ENCODE measurements at places on chromosomes 13 and 19. TPM values are rescaled to one million over a fixed set of nuclear protein-coding genes. Genes with fewer than 3 reads are reported as not detected.

DNA sequence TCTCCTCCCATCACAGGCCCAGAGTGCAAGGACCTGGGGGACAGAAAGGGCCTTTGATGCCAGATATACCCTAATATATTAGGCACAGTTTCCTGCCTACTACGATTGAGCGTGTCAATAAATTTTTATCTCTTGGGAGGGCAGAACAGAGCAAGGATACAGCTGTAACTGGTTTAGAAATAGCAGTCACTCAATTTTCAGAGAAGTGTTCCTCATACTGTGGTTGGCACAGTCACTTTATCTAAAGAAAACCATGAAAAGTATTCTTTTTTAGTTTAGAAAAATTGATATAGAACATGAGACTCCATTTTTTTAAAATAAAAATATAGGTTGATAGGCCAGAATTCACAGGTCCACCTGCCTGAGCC lies 460 bp upstream of the ZNF155 start:
- DNase-seq, result no peak

FCER2 gene
- 0.67 TPM for total RNA-seq

RFXAP gene
- 4.0 TPM for total RNA-seq

- no peak for DNase-seq
These were observed 31.3 kb upstream of the SIN3B start for GRCh38 chr19:16797876-16798275.

- no peak for DNase-seq
These were observed 131.3 kb downstream of the STK24 start for GRCh38 chr13:98445340-98446233.

- no peak for DNase-seq
These were observed 12.5 kb upstream of the MZF1 start for GRCh38 chr19:58585442-58586132.

C19orf33 gene
- 2.2 TPM for total RNA-seq

- DNase-seq, result peak; percentile 47
These were observed 15.1 kb downstream of the LILRA5 start for GRCh38 chr19:54297759-54298305.

DNA sequence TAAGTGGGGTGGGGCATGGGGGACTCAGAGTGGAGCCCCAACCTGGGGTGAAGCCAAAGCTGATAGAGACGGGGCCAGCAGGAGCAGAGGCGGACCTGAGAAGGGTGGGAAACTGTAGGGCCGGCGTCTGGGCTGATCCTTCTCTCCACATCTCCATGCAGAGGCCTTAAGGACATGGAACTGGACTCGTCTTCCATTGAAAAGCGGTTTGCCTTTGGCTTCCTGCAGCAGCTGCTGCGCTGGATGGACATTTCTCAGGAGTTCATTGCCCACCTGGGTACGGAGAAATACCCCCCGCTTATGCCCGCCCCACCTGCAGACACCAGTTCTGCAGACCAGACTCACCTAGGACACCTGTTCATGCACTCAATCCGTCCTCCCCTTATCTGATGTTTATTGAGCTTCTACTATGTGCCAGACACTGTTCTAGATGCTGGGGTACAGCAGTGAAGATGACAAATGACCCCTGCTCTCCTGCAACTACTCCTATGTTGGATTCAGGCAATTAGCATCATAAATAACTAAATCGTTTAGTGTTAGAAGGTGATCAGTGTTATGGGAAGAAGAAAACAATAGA lies 74.1 kb downstream of the RYR1 start:
- no peak for DNase-seq

GRCh38 chr19:798415-799075 lies 1.3 kb downstream of the PTBP1 start:
- DNase-seq, result no peak

DNA sequence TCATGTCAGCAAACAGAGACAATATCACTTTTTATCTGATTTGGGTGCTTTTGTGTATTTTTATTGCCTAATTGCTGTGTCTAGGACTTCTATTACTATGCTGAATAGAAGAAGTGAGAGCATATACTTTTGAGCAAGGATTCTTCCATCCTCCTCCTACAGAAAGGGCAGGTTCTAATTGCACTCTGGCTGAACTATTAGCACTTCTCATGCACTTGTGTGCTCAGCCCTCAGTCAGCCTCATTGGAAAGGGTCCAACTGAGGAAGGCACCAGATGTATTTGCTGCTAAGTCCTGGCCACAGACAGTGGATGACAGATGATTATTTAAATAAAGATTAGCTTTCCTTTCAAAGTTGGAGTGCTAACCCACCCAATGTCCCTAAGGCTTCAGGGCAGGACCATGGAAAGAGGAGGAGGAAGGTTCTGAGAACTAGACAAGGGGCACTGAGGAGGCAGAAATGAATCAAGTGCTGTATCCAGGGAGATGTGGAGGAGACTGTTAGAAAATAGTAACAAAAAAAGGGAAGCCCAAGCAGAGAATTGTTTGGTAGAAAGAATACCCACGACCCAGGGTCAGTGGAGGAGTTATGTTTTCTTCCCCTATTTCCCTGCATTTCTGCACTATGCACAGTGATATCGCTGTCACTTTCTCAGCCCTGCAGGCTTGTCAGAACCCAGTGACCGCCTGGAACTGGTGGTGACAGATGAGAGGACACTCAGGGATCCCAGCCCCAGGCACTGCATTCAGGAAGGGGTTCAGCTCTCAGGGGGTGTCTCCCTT lies 8.0 kb downstream of the LILRB4 start:
- DNase-seq, result no peak

GRCh38 chr19:30760014-30760413 lies 387.8 kb downstream of the ZNF536 start:
- DNase-seq, result no peak

DNA sequence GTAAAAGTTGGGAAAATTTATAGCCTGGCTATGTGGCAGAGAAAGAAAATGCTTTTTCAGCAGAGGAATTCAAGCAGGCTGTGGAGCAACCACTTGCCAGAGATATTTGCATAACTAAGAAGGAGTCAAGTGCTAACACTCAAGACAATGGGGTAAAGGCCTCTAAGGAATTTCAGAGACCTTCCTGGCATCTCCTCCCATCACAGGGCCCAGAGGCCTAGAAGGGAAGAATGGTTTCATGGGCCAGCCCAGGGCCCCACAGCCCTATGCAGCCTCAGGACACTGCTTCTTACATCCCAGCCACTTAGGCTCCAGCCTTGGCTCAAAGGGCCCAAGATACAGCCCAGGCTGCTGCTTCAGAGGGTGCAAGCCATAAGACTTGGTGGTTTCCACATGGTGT lies 14.3 kb downstream of the SLC15A1 start:
- no peak for DNase-seq

GRCh38 chr19:2308114-2308556 lies at the start of gene LINGO3:
Gene LINGO3, minus strand, starts transcription at chr19:2308154. Its CDS starts 16,378 bp downstream, at chr19:2291776.
- no peak for DNase-seq

DNA sequence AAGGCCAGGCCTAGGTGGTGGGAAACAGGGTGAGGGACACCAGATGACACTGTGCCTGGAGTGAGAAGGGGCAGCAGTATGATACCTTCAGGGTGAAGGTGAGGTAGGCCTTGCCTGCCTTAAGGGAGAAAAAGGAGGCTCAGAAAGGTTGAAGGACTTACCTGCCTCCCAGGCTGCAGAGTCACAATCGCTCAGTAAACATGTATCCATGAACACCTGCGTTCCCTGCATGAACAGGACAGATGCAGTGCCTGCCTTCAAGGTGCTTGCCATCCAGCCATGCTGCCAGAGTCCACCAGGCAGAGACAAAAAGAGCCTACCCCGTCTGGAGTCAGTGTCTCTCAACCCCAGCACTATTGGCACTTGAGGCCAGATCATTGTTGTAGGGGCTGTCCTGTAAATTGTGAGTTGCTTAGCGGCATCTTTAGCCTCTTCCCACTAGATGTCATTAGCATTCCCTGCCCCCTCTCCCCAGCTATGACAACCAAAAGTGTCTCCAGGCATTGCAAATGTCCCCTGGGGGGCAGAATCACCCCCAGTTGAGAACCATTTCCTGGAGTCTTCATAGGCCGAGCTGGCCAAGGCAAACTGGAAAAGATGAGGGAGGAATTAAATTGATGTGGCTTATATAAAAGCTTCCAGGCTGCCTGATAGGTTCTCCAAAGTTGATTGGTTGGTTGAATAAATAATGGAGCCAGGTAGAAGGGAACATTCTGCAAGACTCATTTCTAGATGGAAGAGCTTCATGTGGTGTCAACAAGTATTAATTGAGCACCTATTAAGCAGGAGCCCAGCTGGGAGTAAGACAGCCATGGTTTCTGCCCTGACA lies 1.7 kb downstream of the MAP3K10 start:
- DNase-seq, result no peak

DNA sequence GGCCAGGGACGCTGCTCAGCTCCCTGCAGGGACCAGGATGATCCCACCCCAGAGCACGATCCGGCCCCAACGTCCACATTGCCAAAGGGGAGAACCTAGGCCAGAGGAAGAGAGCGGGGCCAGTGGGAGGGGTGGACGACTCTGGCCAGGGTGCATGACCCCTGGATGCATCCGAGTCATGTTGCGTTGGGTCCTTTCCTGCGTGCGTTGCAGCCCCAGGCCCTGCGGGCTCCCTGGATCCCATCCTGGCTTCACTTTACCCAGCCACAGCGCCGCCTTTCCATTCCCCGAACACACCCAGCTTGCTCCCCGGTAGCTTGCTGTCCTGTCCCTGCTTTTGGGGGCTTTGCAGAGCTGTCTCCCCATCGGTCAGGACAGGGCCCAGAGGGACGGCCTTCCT lies 10.5 kb downstream of the PLIN4 start:
- no peak for DNase-seq

- DNase-seq, result no peak
These were observed 125.6 kb upstream of the FRY start for GRCh38 chr13:31905961-31906360.

ZNF229 gene
- total RNA-seq, result 4.4 TPM

LPAR2 gene
- total RNA-seq, result 5.8 TPM

DNA sequence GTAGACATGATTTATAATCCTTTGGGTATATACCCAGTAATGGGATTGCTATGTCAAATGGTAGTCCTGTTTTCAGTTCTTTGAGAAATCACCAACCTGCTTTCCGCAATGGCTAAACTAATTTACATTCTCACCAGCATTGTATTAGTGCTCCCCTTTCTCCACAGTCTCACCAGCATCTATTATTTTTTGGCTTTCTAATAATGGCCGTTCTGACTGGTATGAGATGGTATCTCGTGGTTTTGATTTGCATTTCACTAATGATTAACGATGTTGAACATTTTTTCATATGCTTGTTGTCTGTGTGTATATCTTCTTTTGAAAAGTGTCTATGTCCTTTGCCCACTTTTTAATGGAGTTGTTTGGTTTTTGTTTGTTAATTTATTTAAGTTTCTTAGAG lies 165.1 kb downstream of the PDS5B start:
- no peak for DNase-seq

Data from mesenteric fat pad (tissue), 1 donor.